SIG-M5 (cell line): ENCODE measurements at places on chromosomes 13 and 19.

- no peak for DNase-seq
Measured at GRCh38 chr13:46360604-46361003, 26.4 kb downstream of the RUBCNL start.

DNA sequence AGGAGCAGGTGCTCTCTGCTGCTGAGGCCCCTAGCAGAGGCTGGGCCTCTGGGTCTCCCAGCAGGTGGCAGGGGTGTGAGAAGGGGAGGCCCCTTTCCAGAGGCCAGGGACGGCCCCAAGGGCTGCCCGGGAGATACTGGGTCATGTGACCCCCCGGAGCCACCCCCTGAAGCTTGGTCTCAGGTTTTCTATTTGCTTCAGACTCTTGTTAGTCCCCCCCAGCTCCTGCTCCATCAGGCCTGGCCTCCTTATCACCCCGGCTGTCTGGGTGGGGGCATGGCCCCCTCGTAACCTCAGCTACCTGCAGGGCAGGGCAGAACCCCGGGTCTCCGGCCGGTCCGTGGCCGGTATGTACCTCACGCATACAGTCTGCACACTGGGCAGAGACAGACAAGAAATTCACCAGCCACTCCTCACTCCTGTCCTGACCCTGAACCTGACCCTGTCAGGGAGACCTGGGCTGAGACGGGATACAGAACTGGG is 13.2 kb upstream of the TCF3 start:
- no peak for DNase-seq

GRCh38 chr19:41407271-41407670 is 9.7 kb downstream of the BCKDHA start:
- peak; percentile 71 for DNase-seq

DNA sequence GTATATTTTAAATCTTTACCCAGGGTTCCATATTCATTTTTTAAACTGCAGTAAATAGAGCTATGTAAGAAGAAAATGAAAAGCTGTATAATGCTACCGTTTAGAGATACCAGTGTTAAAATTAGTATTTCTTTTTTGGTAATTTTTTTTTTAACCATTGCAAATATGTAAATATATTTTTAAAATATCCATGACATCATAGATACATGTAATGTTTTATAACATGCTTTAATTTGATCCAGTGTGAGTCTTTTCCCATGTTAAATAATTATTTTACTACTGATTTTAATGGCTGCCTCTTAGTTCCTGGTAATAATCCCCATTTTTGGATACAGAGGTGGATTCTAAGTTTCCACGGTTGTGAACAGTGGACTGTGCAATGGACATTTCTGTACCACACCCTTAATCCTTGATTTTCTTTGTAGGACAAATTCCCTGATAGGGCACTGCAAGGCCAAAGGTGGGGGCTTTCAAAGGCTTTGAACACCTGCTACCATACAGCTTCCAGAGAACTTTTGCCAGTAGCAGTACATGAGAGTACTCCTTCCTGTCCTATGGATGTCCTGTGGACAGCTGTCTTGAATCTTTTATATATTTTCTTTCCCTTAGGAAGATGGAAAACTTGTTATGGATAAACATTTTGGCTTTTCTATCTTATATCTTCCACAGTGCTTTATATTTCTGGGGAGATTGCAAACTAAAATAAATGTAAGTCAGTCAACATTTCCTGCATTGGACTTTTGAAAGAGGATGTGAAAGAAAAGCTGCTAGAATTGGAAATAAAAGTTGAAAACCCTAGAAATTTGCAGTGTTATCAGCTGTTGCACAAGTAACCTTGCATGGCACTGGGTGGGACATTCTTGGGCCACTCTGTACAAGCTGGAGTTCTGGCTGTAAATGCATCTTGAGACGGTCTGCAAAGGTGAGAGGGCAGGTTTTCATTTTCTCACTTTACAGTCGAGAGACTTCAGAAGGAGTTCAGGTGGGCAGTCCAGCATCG is 46.8 kb downstream of the ARHGEF7 start:
- no peak for DNase-seq

DNA sequence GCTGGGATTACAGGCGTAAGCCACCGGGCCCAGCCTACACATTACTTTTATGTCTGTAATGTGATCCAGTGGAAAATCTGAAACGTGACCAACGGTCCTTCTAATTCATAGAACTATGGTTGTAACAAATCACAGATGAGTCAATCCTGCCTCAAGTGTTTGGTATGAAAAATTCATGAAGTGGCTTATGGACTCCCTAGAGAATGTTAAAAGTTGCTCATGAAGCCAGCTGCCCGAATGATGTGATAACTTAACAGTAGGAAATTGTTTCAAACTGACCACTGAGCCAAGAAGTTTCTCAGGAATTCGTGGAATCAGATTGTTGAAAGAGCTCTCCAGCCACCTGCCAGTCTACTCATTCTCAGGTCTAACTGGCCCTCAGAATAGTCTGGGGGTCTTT is 59.4 kb upstream of the FARP1 start:
- no peak for DNase-seq

DNA sequence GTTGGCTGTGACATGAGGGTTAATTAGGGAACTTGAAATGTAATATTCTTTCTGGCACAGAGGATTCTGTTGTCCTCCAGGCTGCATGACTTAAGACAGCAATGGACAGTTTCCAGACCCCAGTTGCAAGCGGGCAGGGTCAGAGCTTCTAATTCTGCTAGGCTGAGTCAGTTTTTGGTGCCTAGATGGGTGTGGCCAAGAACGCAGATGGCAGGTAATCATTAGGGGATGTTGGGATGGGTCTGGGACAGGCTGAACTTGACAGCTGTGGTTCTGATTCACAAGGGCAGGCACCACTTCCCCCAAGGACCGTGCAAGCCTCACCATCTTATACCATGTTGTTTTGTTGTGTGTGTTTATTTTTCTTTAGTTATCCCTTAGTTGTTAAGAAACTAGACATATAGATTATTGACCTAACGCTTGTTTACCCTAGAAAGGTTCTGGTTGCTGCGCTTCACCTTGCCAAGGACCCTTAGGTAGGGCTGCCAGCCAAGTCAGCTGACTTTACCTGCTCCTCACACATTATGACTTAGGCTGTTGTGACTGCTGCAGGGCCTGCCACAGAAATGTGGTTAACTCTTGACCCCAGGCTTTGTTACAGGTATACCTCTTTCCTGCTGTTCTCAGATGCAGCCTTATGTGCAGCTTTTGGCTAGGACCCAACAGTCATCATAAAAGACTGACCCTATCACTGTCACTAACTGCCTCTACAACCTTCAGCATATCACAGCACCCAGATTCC is 117.7 kb upstream of the KLF12 start:
- no peak for DNase-seq

- no peak for DNase-seq
Measured at GRCh38 chr13:82661126-82661525, 1221.1 kb downstream of the SLITRK1 start.

DNA sequence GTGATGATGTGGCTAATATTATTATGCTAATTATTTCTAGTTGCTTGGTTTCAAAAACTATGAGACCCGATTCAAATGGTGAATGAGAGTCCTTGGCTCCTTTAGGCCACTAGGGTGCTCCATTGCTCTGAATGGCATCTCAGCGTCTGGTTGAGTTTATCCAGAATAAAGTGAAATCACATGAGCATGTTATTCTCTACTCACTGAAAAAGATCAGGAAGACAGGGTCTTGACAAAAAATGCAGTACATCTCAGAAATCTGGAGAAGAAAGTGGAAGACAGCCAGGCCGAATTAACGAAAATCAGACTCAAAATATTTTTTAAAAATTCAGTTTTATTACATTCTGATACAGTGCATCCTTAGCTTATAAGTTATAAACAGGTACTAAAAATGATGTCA is 516.2 kb downstream of the MYO16 start:
- DNase-seq, result no peak

DNA sequence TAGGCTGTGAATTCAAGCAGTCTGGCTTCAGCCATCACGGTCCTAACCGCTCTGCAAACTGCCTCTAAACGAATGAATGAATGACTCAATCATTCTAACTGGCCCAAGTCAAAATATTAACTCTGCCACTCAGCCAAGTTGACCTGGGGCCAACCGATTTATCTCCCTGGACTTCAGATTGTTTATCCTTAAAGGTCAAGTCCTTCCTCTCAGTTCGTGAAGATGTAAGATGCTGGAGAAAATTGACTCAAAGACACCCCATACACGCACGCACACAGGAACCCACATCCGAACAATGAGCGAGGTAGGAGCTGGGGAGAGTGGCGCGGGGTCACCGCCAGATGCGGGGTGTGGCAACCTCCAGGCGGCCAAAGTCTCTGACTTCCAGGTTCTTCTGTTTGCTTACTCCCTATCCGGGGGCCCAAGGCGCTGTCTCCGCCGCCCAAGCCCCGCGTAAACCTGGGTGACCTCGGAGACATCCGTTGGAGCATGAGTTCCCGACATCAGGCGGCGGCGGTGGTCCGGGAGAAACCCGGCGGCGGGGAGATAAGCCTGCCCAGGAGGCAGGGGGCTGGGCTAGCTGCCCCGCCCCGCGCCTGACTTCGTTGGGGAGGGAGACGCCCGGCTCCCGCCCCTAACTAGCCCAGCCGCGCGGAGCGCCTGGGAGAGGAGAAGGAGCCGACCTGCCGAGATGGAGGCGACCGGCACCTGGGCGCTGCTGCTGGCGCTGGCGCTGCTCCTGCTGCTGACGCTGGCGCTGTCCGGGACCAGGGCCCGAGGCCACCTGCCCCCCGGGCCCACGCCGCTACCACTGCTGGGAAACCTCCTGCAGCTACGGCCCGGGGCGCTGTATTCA is at the start of gene CYP2S1:
Gene CYP2S1 (plus strand): TSS at position 646 of the 856 bp plus-strand sequence. CDS start 46 bp downstream, at position 692.
- DNase-seq, result no peak

DNA sequence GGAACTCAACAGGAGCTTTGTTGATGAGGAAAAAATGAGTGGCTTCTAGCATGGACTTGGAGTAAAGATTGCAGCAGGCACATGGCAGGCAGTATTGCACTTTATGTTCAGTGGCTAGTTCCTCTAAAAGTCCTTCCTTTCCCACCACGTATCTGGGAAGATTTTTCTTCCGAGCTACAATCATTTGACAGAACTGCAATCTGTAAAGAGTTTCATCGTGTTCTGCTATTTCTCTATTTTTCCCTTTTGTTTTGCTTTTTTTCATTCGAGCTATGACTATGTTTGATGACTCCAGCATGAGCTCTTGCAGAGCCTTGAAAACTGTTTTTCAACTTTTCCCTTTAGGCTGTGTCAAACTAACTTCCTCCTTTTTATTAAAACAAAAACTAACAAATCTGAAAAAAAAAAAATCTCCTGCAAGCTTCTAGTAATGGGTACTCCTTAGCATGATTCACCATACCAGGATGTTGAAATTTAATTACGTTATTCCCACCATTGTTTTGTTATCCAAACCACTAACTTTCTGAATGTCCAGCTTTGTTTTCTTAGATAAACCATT is 12.3 kb downstream of the CLDN10 start:
- DNase-seq, result no peak

GRCh38 chr13:105452895-105453294 is 1082.6 kb downstream of the EFNB2 start:
- no peak for DNase-seq

DNA sequence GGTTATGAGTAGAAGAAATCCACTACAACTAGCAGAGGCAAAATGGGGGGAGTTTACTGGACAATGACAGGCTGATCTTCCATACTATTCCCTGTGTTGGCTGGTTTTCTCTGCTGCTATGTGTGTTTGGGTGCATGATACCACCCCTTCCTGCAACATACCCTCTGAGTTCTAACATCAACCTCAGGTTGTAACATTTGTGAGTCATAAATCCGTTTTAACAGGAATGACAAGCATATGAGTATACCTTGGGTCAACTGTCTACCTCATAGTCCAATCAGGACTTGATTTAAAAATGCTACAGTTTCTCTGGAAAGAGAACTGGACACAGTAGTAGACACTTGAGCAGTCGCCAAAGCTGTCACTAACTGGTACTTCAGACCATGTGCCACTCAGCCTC is 422.9 kb downstream of the KCTD12 start:
- no peak for DNase-seq

- DNase-seq, result no peak
Measured at GRCh38 chr13:114219392-114219791, 15.3 kb upstream of the CDC16 start.

- DNase-seq, result no peak
Measured at GRCh38 chr13:69857183-69857821, 250.3 kb upstream of the ATXN8OS start.

DNA sequence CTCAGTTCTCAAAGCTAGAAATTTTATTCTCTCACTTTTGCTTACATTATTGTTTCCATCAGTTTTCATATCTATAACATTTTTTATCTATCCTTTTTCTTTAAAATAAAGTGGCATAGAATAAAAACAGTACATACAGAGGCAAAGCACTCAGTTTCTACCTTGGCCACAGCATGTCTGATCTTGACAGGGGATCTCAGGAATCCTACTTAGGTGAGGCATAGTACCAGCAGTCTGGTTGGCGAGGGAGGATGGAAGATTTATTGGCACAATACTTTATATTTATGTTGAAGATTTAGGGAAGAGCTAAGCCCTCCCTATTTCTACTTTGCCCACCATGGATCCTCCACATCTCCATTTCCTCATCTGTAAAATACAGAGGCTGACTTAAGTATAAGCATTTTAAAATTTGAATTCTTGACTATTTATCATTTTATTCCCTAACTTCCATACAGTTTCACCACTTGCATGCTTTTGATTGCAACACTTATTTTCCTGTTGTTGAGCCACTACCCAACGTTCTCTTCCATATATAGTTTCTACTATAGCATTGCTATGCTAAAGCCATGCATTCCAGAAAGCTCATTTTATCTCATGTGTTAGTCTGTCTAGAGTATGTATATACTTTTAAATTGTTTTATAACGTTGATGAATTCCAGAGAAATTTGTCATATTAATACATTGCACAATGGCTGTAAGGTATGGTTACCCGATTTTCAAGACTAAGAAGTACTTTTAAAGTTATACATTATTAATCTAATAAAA is 506.7 kb downstream of the KCTD12 start:
- DNase-seq, result no peak

- no peak for DNase-seq
Measured at GRCh38 chr19:18000480-18000914, 7.5 kb upstream of the ARRDC2 start.

GRCh38 chr19:10407096-10407495 is 3.8 kb upstream of the CDC37 start:
- no peak for DNase-seq

DNA sequence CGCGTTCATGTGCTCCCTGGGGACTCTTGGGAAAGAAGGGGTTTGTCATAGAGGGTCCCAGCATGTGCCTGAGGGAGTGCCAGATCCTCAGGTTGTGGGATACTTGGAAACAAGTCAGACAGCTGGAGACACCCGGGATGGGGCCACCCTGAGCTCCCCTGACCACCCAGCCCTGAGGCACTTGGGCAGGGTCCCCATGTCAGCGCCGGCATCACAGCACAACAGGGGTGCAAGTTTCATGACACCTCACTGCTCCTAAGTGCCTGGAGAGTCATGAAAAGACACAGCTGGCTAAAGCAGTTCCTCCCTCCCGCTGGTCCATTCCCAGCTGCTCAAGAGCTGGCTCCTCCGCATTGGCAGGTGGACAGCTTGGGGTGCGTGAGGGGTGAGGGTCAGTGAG is 102.7 kb downstream of the KDM4B start:
- no peak for DNase-seq

GRCh38 chr19:32748497-32748896 is 28.9 kb downstream of the TDRD12 start:
- DNase-seq, result no peak
